Transverse colon (tissue), 4 donors: ENCODE measurements at places on chromosomes 1 and 21. TPM values are rescaled to one million over a fixed set of nuclear protein-coding genes. Genes with fewer than 3 reads are reported as not detected.

DNA sequence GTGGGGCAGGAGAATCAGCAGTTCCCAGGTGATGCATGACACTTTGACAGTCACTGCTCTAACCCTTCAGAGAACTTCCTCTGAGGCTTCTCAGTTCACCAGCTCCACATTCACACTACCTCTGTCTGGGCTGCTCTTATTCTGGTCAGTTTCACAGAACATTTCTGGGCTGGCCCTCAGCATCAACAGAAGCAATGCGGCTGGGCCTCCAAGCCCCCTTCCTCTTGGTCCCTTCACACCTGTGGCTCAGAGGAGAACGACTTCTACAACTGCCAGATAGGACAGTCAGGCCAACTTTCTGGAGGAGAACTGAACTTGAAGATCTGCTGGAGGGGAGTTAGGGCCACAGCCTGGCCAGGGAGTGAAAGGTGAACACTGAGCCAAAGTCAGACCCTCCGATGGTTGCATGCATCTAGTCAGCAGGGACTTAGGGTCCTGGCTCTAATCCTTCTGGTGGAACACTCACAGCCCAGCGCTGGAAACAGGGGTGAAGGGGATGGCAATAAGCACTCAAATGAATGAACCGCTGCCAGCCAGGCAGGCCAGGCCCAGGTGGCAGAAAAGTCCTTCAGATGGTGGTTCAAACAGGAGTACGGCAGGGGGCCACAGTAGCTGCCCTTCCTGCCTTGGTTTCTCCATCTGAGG, 274.1 kb downstream of the FOXD2 start:
- no peak for DNase-seq
- no peaks in the 10 kb centered on the region for H3K36me3 ChIP-seq
- no peak overlapping the region for H3K27ac ChIP-seq
- H3K4me1 ChIP-seq: peaks cover 20% of the 10 kb centered on the region

- H3K36me3 ChIP-seq: no peaks in the 10 kb centered on the region
- peaks cover 37% of the 10 kb centered on the region for H3K4me1 ChIP-seq
- peaks cover 100% of the 10 kb centered on the region for H3K27me3 ChIP-seq
- no peak overlapping the region for H3K4me3 ChIP-seq
These were observed 16.0 kb upstream of the TBX15 start for GRCh38 chr1:119004129-119004527.

- no peak overlapping the region for H3K4me3 ChIP-seq
- no peaks in the 10 kb centered on the region for H3K27me3 ChIP-seq
- no peaks in the 10 kb centered on the region for H3K36me3 ChIP-seq
- no peaks in the 10 kb centered on the region for H3K4me1 ChIP-seq
These were observed 35.4 kb upstream of the LRRC8B start for GRCh38 chr1:89489047-89489729.

GRCh38 chr1:145992502-145992936, 3.9 kb downstream of the TXNIP start:
- peak overlapping the region; percentile 70 for H3K4me3 ChIP-seq
- no peaks in the 10 kb centered on the region for H3K27me3 ChIP-seq
- no peak for DNase-seq
- peak overlapping the region; percentile 99 for H3K27ac ChIP-seq
- H3K36me3 ChIP-seq: peaks cover 40% of the 10 kb centered on the region

- peaks cover 9% of the 10 kb centered on the region for H3K4me1 ChIP-seq
- peak overlapping the region; percentile 86 for H3K27ac ChIP-seq
- no peaks in the 10 kb centered on the region for H3K27me3 ChIP-seq
- H3K36me3 ChIP-seq: no peaks in the 10 kb centered on the region
These were observed 8.6 kb downstream of the COL6A1 start for GRCh38 chr21:45990049-45990711.

SH3BGR gene
- 3.7 TPM for total RNA-seq

CYP4A22 gene
- total RNA-seq: not detected

PADI2 gene
- 143 TPM for total RNA-seq

TAF1A gene
- total RNA-seq: 5.4 TPM
